ENCODE measurements at places on chromosomes 13 and 19.
A peak's percentile ranks its signal among the peaks of the same experiment; 100 is the strongest.

DNA sequence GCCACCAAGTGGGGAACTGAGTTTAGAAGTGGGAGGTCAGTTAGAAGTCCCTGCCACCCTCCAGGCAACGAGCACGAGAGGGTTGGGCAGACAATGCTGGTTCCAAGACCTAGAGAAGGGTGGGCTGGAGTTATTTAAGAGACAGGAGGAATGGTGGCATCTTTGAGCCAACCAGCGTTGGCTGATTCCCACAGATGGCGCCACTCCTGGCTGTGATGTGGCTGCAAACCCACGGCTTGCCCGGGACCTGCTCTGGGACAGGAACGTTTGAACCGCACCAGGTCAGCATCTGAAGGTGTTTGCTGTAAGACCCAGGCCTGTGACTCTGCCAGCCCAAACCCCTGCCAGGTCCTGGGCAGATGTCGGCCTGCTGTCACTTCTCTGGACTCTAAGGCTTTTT is 42.8 kb downstream of the BICRA start:
- DNase-seq = no peak

- no peak for DNase-seq
Observed at GRCh38 chr13:99273128-99273527, 14.9 kb upstream of the GPR18 start.

DNA sequence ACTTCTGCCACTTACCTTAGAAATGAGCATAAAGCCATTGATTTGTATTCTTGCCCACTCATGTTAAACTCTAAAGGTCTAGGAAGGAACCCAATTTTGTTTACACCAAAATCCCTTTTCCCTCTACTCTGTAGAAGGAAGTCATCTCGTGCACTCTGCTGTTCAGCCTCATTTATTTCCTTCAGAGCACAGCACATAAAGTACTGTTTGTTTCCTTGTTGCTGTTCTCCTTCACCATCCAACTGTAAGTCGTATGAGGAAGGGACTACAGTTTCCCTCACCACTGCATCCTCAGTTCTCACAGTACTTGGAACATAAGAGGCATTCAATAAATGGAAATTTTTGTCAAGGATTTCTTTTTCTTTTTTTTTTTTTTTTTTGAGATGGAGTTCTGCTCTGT is 24.6 kb downstream of the CDADC1 start:
- no peak for DNase-seq

GRCh38 chr13:101346942-101347728 is 69.2 kb downstream of the NALCN start:
- DNase-seq = no peak

DNA sequence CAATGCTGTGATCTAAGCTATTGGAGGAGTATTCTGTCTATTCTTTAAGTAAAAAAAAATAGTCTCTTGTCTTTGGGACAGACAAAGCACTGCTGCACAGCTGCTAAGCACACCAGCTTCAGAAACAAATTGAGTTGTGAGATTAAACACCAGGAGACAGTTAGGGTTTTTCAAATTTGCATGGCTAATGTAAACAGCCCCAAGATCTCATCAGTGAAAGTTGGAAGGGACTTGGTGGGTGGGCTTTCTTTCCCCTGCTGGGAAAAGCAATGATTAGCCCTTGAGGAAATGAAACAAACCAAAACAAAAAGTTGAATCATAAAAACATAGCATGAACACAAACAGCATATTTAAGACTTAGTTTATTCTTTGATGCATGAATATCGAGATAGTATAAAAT is 143.6 kb upstream of the SLITRK1 start:
- no peak for DNase-seq

DNA sequence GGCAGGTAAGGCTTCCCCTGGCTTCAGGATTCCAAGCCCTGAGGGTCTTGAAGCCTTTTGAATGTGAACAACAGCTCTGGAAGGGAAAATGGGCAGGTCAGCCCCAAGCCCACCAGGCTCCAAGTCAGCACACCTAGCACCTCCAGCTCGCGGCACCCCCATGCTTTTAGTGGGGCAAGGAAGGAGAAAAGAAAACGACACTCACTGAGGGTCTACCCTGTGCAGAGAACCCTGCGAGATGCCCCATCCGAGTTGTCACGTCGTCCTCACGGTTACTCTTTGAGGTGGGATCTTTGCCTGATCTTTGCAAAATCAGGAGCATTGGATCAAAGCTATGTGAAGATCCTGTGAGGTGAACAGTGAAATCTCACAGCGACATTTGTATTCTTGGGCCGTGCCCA is 5.7 kb upstream of the F10 start:
- no peak for DNase-seq

GRCh38 chr13:99972190-99972731 is 694 bp upstream of the ZIC5 start:
- no peak for DNase-seq

DNA sequence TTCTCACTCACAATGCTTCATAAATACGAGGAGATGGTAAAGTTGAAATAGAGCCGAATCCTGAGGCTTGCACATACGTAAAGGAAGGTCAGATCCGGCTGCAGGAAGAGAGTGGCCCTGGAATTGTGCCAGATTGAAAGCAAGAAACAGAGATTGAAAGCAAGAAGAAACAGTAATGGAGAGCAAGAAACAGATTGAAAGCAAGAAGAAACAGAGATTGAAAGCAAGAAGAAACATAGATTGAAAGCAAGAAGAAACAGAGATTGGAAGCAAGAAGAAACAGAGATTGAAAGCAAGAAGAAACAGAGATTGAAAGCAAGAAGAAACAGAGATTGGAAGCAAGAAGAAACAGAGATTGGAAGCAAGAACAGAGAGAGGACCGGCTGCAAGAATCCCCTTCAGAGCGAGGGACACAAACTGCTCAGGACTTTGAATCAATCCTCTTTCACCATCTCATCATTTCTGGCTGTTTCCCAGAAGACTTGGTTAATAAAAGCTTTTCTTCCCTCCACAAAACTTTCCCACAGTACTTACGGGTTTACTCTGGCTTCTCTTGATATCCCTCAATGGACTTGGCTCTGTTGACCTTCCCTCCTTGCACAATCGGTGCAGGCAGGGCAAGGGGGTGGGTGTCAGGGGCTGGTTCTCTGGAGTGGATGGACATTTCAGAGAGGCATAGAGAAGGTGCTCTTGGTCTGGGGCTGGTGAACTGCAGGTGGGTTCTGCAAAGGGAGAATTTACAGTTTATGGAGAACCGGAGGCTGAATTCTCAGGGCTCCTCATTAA is 25.5 kb downstream of the OR7A5 start:
- no peak for DNase-seq

- DNase-seq = peak; percentile 53
Observed at GRCh38 chr19:2270423-2271233, 11.3 kb downstream of the PEAK3 start.

DNA sequence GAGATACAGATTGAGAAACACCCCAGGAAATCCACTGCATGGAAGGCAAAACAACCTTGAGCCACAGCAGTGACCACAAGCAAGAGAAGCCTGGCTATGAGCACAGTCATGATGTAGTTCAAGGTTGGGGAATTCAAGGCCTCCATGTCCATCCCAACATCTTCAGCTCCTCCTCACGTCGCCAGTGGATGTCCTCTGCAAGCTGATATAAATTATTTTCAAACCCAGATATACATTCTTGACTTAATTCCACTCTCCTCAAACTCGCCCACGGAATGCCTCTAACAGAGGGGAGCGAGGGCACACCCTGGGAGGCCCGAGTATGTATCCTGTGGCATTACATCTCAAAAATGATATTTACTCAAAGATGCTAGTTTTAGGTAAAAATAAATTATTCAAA is 105.5 kb downstream of the SHISA2 start:
- DNase-seq = no peak

- DNase-seq = peak; percentile 27
Observed at GRCh38 chr13:35841060-35841521, 290.1 kb downstream of the DCLK1 start.

DNA sequence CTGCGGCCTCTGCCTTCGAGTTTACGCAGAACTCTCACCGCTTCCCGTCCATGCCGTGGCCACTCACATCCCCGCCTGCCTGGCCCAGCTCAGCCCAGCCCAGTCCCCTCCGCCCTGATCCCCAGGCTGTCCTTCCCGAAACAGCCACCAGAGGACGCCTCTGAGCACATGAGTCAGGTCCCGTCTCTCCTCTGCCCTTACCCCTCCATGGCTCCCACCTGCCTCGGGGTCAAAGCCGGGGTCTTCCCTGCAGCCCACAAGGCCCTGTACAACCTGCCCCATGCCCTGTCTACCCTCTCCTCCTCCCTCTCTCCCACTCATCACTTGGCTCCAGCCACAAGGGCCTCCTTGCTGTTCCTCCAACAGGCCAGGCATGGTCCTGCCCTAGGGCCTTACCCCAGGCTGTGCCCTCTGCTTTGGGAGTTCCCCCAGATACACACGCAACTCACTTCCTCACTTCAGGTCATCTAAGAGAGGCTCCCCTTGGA is 8.1 kb upstream of the SEMA6B start:
- no peak for DNase-seq

DNA sequence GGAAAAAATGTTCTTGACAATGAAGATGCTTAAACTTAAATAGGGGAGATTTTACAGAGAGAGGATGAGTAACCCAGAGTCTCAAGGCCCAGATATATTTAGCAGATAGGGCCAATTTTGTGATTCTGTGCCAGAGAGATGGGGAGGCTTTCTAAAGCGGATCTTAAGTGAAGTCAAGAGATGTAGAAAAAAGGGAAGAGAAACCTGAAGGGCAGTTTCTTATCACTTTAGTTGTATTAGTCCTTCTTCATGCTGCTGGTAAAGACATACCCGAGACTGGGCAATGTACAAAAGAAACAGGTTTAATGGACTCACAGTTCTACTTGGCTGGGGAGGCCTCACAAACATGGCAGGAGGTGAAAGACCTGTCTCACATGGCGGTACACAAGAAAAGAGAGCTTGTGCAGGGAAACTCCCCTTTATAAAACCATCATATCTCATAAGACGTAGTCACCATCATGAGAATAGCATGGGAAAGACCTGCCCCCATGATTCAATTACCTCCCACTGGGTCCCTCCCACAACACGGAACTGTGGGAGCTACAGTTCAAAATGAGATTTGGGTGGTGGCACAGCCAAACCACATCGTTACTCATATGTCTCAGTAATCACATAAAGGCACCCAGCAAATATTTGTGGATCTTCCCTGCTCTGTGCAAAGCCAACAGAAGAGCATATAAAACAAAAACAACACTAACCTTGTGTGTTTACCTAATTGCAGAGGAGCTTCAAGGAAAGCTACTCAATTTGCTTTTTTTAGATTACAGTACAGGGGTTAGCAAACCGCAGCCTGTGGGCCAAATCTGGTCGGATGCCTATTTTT is 102.6 kb upstream of the MYCBP2 start:
- DNase-seq = no peak

- no peak for DNase-seq
Observed at GRCh38 chr13:31394506-31394905, 194.7 kb downstream of the B3GLCT start.

DNA sequence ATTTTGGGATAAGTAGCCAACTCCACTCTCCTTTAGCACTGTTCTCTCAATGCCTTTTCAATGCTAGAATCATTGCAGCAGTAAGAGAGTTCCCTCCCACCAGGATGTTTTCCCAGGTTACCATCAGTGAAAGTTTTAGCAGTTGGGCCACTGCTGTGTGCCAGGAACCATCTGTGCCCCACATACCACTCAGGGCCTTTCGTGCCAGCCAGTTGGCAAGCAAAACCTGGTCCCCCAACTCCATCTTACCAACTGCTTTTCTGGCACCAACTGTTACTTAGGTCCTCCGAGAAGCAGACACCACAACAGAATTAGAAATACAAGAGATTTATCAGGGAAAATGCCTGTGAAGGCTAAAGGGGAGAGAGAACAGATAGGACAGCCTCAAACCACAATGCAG is 533.4 kb upstream of the NBEA start:
- DNase-seq = no peak

- DNase-seq = no peak
Observed at GRCh38 chr19:39823686-39824085, 10.3 kb downstream of the DYRK1B start.

All from C1 segment of cervical spinal cord (tissue), 14 donors.